ENCODE measurements at places on chromosomes 4 and X.

DNA sequence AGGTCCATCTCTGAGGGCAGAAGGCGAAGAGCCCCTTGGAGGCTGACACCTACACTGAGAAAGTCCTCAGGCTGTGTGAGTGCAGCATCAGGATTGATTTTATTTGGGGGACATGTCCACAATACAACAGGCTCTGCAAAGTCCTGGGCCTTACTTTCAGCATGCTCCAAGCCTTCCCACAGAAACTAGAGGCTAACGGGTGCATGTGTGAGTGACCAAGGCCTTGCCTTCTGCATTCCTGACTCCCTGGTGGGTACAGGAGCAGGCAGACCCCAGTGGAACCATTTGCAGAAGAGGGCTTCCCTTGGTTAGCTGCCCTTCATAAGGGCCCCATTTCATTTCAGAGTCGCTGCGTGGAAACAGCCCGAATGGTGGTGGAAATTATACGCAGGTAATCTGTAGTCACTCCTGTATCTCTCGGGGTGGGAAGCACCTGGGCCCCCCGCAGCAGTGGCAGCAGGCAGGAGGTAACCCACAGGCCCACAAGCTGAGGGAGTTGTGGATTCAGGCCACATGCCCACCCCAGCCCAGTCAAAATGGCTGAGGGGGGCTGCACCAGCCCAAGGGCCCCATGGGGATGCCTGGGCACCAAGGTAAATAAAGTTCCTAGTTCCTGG, 37.7 kb downstream of the NSG1 start:
- no peak for DNase-seq

- DNase-seq: no peak
Observed at GRCh38 chr4:109691411-109691920, 11.8 kb downstream of the CASP6 start.

DNA sequence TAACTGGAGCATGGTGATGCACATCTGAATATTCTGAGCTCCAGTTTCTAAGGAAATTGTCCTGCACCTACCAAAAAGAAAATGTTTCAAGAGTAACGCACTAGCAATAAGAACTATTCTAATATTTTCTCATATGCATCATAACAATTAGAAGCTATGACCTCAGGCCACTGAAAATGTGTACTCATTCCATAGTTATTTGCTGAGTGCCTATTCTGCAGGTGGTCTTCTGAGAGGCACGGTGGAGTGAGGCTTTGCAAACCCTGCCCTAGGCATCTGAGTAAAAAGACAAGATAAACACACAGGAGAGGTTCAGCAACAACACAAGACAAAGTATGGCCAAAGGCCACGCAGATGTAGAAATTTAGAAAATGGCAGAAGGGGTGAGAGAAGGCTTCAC, 23.7 kb downstream of the SLC10A6 start:
- DNase-seq: no peak

DNA sequence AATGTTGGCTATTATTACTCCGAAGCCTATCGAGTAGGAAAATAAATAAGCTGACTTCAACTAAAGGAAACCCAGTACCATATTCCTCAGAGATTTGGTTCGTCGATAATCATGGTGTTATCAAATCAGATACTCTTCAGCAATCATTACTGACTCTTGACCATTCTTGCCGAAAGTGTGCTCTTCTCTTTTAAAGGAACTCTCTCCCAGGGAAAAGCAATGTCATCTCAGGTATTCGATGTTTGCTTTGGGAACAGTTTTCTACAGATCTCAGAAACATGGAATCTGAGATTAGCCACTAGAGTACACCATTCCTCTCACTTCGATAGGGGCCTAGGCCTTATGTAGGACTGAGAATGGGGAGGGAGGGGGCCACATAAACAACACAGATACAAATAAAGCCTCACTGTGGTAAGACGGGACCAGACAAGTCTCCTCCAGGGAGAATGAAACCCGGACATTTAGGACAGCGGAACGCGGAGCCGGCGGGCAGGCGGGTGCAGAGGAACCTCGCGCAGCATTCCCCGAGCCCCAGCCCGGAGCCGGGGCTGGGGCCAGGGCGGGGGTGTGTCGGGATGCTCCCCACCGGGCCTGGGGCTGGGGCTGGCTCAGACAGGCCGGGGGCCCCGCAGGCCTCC, 581 bp downstream of the DNAJB14 start:
- no peak for DNase-seq

DNA sequence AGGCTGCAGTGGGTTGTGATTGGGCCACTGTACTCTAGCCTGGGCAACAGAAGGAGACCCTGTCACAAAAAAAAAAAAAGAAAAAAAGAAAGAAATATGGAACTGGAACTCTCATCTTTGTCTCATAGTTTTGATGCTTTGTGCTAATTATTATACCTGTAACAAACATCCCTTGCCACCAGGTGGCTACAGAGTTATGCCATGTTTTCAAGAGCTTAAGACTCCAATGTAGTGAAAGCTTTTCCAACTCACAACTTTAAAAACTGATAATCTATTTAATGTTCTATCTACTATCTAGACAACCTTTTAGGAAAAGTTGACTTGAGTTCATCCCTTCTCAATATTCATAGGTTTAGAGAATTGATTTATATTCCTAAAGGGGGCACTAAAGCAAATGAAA, 42.4 kb downstream of the HTR2C start:
- DNase-seq: no peak
